Pons (tissue), 1 donor: ENCODE measurements at places on chromosomes 4 and X.

- no peak for DNase-seq
These were observed 114.5 kb downstream of the COL4A6 start for GRCh38 chrX:108323751-108324150.

DNA sequence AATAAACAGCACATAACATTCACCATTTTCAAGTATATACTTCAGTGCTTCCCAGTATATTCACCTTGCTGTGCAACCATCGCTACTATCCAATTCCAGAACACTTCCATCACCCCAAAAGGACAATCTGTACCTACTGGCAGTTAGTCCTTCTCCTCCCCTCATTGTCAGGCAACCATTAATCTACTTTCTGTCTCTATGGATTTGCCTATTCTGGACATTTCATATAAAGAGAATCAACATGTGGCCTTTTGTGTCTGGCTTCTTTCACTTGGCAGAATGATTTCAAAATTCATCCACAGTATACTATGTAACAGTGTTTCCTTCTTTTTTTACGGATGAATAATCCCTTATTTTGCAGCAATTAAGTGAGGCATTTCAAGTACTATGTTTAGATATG, 189.4 kb downstream of the FBXW7 start:
- DNase-seq: no peak

GRCh38 chr4:169015186-169015623, 5.2 kb upstream of the CBR4 start:
- DNase-seq: no peak

GRCh38 chr4:121822796-121823504, 733 bp downstream of the CCNA2 start:
- DNase-seq: no peak

GRCh38 chr4:156946516-156947424, 24.8 kb downstream of the PDGFC start:
- DNase-seq: no peak

DNA sequence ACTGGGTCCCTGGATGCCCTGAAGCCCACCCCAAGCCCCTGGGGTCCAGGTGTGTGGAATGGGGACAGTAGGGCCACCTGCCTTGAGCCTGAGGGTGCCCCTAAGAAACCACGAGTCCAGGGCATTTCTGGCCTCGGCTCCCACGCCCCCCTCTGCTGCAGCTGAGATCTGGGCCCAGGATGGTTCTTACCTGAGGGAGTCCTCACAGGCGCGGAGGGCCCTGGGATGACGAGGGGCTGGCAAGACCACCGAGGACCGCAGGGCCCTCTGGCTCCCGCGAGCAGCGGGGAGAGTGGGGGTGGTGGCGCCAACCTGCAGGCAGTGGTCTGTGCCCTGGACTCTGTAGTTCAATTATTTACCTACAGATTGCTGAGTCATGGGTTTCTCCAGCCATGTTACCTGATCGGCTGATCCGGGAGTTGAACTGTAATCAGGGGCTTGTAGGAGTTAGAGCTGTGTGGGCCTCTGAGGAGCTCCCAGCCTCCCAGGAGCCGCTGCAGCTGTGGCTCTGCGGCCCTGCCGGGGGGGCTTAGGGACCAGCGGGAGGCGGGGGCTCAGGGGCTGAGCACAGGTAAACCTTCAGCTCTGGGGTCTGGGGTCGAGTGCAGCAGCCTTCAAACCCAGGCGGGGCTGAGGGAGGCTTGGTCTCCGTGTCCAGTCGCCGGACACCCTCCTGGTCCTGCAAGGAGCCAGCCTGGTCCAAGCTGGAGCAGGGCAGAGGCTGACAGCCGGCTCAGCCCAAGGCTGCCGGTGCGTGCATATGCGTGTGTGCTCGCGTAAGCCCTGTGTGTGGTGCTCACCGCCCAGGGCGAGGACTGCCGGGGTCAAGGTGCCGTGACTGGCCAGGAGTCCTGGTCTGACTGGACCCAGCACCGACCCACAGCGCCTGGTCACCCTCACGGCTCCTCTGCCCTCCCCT, at the start of gene SLC26A1:
SLC26A1 (minus strand) TSS at position 294 of the 919 bp plus-strand sequence. CDS start 1,701 bp downstream, outside the sequence.
- DNase-seq: no peak

DNA sequence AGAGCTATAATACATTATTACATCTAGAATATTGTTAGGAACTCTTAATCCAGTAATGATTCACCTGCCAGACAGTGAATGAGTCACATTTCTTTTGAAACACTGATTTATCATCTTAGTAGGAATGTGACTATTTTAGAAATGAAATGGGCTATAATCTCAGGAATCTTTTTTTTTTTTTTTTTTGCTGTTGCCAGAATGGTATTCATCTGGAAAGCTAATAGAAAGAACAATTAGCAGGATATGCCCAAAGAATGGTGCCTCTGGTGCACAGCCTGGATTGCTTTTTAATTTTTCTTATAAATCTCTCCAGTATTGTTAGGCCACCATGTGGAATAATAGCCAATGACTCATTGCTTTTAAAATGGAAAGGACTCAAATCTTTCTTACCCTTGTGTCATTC, 181.1 kb upstream of the SMIM31 start:
- DNase-seq: no peak

- peak; percentile 4 for DNase-seq
These were observed 449.8 kb downstream of the C4orf33 start for GRCh38 chr4:129545599-129546278.

- DNase-seq: no peak
These were observed 3.5 kb upstream of the DDX60L start for GRCh38 chr4:168483811-168484210.

DNA sequence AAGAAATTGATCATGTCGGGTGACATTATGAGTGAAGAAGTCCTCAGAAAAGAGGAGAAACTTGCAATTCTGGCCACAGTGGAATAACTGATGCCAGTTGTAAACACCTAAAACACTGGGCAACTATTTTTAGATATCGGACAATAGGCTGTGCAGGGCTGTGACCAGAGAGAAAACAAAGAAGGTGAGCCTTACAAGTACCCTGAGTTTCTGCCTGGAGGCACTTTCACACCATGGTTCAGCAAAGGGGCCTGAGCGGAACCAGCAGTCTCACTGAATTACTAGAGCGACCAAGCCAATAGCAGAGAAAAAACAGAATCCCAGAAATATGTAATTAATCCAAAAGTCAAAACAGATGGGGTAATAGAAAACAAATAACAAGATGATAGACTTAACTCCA, 11.2 kb downstream of the IRAK1 start:
- DNase-seq: no peak

- DNase-seq: no peak
These were observed 56.0 kb downstream of the NCAPG start for GRCh38 chr4:17866810-17867209.
